ENCODE measurements at places on chromosomes 2 and 18.

DNA sequence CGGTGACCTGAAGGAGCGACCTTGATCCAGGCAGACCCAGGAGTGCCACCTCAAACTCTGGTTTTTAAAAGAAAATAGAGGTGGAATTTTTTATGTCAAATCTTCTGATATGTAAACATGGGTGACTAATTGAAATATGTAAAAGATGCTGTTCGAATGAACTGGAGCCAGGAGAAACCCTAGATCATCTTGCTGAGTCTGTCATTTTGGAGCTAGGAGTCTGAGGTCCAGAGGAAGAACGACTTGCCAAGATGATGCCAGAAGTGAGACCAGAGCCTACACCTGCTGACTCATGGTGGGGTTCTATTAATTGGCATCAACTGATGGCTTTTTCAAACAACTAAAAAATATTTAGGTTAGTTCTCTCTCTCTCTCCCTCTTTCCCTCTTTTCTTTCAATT, 74.1 kb downstream of the ACAA2 start:
- no peak for DNase-seq

DNA sequence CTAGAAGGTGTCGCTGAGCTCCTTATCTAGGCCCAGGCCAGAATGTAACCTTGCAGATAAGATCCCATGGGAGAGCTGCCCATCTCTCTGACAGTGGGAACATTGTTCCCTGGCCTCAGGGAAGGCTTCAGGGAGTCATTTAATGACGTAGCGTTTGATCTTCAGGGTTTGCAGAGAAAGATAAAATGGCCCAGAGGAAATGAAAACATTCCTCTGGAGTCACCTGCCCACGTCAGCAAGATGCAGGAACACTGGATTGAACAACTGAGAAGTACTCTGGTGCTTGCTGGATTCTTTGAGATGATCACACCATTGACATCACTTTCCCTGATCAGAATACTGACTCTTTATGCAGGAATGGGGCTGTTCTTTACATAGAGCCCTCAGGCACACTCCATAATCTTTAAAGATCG, 51.6 kb downstream of the MAPK4 start:
- DNase-seq: no peak

DNA sequence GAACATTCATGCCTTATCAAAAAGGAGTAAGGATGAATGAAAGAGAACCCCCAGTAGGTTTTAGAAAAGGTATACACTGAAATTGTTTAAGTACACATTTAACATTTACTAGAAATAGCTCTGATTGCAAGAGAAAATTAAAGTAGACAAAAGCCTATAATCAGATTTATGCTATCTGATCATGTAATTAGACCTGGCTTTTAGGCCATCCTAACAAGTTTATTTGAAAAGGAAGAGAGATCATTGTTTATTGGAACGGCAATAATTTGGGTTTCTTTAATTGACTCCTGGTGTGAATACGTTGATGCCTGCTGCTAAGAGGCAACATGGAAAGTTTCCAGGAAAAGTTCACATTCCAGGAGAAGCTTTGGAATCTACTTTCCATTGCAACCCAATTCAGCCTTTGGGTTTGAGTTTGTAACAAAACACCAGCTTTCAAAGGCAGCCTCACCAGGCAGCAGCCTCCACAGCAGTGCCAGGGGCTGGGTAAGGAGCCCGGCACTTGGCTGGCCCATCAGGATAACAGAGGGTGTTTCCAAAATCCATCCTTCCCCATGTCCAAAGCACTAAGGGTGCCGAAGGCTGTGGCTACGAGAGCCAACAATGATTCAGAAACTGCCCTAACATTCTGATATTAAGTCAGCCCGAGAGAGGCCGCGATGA, 18.0 kb downstream of the FZD7 start:
- no peak for DNase-seq

GRCh38 chr2:205655779-205656456, 26.4 kb upstream of the NRP2 start:
- DNase-seq: no peak

- DNase-seq: no peak
These were observed 3.7 kb upstream of the ZEB2 start for GRCh38 chr2:144523596-144524117.

GRCh38 chr2:152925547-152926448, 207.4 kb downstream of the ARL6IP6 start:
- DNase-seq: peak; percentile 30

GRCh38 chr2:142951190-142952007, 73.9 kb downstream of the KYNU start:
- DNase-seq: no peak

DNA sequence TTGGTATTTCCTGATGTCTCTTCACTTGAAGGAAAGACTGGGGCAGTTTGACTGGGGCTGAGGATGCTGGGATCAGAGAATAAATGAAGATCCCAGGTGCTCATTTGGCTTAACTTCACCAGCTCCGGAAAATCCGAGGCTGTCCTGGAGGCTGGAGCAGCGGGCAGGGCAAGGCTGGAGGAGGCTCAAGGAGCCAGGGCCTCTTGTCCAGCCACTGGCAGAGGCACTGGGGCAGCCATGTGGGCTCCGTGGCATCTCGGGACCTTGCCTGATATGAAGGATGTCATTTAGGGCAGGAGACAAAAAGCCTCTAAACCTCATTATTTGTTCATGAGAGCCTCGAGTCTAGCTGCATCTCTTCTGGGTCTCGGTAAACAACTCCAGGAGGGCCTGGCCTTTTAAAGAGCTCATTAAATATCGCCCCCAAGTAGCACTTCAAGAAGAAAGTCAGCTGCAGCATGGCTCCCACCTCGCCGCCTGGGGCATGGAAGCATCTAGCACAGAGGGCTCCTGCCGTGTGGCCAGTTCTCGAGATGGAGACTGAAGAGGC, 13.5 kb upstream of the GPR55 start:
- no peak for DNase-seq

- DNase-seq: peak; percentile 24
These were observed 428 bp downstream of the TCF4 start for GRCh38 chr18:55587418-55588110.

DNA sequence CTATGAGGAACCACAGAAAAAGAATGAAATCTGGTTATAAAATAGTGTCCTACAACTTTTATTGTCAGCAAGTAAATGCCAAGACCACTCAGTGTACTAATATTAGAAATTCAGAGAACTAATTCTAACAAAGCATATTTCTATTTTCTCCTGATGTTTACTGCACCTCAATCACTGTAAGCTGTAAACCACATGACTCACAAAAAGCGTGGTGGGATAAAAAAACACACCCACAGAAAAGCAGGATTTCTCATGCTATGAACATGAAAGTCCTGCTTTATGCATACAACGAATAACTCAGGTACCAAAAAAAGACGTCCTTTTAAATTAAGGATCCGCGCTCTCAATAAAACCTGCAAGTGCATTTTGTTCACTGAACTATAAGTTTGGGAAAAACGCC, 797 bp downstream of the TXNL4A start:
- DNase-seq: no peak

GRCh38 chr2:18704276-18704675, 114.9 kb upstream of the NT5C1B start:
- DNase-seq: no peak

DNA sequence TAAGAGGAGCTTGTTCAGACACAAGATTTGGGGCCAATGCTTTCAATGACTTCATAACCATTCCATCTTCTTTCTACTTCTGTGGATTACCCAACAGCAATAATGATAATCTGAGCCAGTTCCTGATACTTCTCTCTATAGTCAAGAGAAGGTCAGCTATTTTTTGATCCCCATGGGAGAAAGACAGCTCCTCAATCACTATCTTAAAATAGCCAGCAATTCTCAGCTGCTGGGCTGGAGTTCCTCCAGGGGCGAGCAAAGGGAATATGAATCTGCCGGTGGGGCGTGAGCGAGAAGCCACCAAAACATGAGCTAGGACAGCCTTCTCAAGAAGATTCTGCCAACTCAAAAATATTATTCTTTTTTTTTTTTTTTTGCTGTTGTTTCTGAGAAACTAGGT, at the start of gene TMEM182:
TMEM182 (plus strand) TSS at position 269 of the 400 bp plus-strand sequence. CDS start 187 bp downstream, outside the sequence.
- no peak for DNase-seq

- DNase-seq: no peak
These were observed 7.7 kb downstream of the HOXD3 start for GRCh38 chr2:176164611-176165369.

GRCh38 chr2:96201338-96201737, 7.3 kb downstream of the STARD7 start:
- no peak for DNase-seq

GRCh38 chr18:22110461-22110924, 58.9 kb upstream of the GATA6 start:
- DNase-seq: no peak

- DNase-seq: no peak
These were observed 36.0 kb upstream of the CDC42EP3 start for GRCh38 chr2:37707393-37707792.

DNA sequence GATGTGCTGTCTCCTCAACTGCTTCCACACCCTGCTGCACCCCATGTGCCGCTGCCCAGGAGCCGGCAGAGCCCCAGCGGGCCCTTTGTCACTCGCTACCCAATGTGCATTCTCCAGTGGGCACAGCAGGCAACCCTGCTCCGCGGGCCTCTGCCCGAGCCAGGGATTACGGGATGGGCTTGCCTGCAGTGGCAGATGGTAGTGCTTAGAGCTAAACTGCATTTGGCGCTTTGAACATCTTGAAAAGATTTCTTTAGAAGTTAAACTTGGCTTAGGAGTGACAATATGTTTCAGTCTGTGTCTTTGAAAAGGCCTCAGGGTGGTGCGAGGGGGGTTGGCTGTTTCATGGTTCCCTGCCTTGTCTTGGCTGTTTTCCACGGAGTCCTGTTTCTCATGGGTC, 84.0 kb upstream of the BOD1L2 start:
- DNase-seq: no peak

DNA sequence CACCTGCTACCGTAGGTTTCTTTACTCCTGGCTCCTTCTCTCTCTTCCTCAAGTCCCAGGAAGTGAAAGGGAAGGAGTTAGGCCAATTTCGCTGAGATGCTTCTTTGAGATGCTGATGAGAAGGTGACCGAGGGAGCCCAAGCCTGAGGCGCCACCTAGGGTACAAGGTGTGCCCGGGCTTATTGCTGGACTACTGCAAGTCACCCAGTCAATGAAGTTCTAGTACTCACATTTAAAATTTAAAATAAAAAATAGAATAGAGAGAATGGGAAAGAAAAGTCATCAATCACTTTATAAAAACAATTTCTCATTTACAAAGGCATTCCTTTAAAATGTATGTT, 45.3 kb downstream of the ACAA2 start:
- DNase-seq: no peak

GRCh38 chr18:1013951-1014350, 109.3 kb downstream of the ADCYAP1 start:
- DNase-seq: no peak

DNA sequence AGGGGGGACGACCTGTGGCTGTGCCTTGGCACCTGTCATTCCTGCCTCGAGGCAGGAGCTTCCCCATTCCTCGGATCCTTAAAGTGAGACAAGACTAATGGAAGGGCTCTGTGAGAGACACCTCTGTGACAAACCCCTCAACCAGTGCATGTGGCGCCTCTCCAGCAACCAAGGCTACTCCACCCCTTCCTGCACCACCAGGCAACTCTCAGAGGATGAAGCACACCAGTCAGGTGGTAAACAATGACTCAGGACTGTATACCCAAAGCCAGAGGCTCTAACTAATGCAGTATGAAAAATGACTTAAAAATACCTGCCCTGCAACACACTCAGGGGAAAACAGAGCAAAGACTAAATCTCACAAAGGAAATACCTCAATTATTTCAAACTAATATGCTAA, 136.9 kb downstream of the UXS1 start:
- DNase-seq: no peak

DNA sequence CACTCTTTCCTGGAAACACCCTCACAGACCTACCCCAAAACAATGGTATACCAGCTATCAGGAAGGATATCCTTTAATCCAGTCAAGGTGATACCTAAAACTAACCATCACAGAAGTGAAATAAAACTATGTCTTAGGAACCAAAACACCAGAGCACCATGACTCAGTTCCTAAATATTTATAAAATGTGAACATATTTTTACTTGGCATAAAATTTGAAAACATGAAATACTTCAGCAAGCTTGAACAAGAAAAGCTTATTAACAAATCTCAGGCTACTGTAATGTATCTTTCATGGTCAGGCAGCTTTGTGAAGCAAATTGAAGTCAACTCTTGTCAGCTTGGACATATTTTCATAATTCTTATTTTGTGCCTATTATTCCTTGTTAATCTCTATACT, 440.8 kb upstream of the CDH20 start:
- DNase-seq: no peak

- no peak for DNase-seq
These were observed 107.1 kb downstream of the PLB1 start for GRCh38 chr2:28602751-28603639.

GRCh38 chr2:226767056-226767813, 32.4 kb downstream of the IRS1 start:
- no peak for DNase-seq

DNA sequence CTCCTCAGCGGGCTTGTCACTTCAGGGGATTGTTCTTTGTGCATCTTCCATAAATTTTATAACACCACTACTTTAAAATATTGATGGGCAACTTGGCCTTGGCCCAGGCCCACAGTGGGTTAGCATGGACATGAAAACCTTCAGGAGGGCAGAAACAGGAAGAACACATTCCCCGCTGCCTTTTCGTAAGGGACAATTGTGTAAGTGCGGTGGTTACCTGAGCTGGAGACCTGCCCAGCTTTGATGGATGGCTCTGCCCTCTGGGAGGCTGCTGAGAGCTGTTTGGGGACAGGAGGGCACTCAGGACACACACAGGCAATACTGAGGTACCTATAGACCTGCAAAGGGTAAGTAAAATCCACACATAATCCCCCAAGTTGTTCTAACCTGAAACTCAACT, 46.8 kb downstream of the FECH start:
- no peak for DNase-seq

GRCh38 chr18:3119401-3120341, 100.1 kb downstream of the MYOM1 start:
- DNase-seq: no peak

- no peak for DNase-seq
These were observed 34.4 kb upstream of the AAK1 start for GRCh38 chr2:69677914-69678313.

DNA sequence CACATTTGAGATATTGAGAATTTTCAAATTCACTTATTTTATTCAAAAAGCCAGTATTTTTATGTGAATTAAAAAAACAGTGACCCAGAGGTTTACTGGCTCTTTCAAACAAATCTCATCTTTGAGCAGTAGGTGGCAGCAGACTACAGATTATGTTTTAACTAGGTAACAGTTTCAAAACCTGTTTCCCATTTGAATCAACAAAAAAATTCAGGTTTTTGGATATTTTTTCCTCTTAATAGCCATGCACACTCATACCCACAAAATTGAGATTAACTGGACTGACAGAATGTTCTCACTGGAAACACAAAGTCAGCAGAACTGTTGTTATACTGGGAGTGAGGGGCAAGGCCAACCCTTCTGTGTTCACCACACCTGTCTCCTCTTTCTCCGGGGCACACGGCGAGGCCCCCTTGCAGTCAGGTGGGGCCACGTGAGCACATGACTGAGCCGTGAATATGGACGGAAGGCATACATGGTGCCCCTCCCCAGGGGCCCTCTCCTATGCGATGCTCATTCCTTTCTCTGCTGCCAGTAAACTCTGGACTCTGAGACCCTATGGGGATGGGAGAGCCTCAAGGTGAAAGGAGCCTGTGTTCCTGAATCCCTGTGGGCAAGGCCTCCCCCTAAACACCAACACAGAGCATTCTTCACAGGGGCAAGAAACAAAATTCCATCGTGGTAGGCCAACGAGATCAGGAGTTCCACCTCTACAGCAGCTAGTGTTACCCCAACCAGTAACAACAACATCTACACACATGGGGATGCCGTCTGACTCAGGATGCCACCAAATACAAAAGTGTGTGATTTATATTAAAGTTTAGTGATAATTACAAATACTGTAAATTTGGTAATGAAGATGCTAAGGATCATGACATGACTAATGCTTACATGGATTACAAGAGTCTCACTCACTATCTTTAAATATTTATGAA, 80.4 kb downstream of the LPIN2 start:
- DNase-seq: no peak
